Right forelimb (tissue), 1 donor: ENCODE measurements at places on chromosomes 1 and 21.

DNA sequence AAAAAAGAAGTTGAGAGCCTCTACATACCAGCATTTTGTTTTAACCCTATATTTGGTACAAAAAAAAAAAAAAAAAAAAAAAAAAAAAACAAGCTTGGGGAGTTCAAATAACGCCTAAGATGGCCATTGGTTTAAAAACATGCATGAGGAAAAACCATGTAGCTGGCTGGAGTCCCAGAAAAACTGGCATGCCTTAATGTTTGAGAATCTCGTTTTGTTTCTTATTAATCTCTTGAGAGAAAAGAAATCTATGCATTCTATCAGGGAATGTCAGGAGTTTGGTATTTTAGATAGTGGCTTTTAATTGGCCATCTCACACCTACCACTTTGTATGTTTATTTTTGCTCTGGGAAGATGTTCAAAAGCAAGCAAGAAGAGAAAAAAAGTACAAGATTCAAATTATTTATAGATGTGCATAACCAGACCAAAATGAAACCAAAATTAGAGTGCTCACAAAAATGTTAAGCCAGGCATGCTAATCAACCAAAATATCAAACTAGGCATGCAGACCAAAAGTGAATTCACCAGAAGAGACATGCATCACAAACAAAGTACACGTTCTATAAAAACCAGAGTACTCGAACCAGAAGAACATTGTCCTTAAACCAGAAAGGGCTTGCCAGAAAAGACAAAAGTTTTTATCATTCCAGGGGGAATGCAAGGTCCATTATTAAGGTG, 156.6 kb downstream of the AK5 start:
- no peak for DNase-seq

- DNase-seq: no peak
Measured at GRCh38 chr1:150106341-150106740, 38.8 kb downstream of the VPS45 start.

DNA sequence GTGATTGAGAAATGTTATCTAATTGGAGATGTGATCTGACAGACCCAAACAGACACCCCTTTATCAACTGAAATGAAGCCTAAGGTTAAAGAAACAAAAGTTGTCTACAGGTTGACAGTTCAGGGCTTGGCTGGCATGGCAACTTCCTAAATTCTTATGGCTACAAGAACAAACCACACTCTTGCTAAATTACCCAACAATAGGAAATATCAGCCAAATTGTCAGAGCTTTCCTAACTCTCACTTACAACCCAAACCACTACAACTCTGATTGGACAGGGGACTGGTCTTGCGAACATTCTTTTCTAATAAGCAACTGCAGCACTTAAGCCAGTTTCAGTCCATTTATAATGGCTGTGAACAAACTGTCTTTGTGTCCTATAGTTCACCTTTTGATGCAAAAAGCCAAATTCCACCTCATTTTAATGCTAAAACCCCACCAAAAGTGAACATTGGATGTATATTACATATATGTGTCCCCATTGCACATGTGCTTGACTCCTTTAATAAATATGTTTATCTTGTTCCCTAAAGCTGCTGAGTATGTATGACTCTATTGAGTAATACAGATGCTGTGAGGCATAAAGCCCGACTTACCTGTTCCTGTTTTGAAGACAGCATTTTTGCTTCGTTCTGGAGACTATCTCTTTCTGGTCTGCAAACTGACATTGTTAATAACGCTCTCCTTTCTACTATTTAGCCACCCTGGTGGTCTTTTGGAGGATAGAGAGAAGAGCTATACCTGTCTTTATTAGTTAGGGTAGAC, 101.3 kb upstream of the HMCN1 start:
- no peak for DNase-seq

- DNase-seq: no peak
Measured at GRCh38 chr1:55970526-55971110, 608.7 kb downstream of the PLPP3 start.

DNA sequence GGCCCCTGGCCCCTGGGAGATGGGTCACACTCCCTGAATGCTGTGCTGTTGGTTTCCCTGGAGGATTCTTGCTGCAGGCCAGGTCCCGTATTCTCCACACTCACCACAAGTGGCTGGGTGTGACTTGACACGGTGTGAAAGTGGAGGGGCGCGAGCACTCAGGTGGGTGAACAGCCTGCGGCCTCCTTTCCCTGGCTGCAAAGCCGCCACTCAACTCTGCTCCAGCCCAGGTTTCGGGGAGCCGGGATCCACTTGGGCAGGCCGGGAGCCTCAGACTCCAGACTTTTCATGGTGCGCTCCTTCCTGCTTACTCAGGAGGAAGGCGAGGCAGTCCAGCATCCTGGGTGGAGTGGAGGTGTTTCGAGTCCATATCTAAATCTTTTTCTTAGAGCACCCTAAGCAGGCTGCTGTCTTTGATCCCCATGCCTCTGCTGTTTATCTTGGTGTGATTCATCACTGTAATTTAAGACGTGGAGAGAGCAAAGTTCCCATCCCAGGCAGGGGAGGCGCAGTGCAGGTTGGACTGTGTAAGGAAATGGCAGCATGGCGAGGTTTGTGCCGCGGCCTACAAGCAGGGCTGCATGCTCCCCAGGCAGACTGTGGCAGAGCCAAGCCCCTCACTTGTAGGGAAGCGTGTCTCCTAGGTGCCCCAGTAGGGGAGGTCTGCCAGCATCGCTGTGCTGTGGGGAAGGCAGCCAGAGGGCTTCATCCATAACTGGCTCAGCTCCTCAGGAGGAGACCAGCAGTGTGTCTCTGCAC, 29.6 kb downstream of the VANGL1 start:
- no peak for DNase-seq

DNA sequence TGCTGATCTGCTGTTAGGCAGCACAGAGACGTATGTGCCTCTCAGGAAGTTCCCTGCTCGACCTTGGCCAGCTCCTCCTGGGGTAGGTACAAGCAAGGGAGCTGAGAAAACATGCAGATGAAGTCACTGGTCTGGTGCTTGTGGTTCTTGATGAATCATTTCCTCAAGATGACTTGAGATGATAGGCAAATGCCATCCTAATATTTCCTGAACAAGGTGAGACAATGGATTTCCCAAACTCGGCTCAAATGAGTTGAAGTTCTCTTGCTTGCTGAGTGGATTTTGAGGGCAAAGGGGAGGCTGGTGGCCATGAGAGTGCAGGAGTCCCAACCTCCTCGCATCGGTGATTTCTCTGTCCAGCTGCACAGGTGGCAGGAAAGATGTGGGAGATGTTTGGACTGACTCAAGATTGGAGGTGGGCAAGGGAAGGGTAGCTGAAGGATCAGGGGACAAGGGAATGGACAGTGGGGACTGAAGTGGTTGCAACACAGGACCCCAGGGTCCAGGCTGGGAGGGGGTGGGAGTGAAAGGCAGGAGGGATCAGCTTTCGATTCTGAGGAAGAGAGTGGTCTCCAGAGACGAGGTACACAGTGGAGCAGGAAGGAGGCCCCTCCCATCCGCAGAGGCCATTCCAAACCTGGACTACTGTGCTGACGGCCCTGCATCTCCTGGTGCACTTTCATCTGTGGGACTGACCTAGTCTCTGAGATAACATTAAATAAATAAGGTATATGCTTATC, 63.9 kb downstream of the CAPN2 start:
- no peak for DNase-seq

- no peak for DNase-seq
Measured at GRCh38 chr1:171699531-171699930, 42.3 kb downstream of the VAMP4 start.

DNA sequence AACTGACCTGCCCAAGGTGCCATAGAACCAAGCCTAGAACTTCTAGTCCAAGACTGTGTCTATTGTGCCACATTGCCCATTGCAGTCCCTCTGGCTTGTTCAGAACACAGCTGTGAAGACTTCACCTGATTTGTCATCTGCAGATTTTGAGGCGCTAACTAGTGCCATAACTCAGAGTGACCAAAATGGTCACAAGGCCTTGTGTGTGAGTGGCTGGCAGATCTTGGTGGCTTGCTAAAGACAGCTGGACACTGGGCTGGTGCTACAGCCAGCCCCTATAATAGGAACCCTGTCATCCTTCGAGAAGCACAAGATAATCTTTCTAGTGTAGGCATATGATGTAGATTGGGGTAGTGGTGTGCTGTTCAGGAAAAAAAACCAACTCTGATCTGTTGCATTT, 63.7 kb upstream of the IFNLR1 start:
- no peak for DNase-seq

- DNase-seq: no peak
Measured at GRCh38 chr1:193431265-193431977, 245.0 kb upstream of the B3GALT2 start.
